D721Med (cell line): ENCODE measurements at places on chromosomes 16 and 17.

DNA sequence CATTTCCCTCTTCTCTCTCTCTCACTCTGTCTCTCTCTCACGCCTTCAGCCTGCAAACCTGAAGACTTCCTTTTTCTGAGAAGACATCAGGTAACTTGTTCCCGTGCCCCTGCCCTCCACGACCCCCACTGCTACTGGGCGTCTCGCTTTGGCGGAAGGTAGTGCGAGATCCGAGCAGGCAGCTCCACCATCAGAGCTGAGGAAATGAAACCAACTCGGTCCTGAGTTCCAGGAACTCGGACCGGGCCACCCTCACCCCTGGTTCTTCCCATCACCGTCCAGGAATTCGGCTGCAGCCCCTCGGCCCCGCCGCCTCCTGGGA lies 585 bp downstream of the MLKL start:
- no peak for DNase-seq

- no peak for DNase-seq
Observed at GRCh38 chr16:89902980-89903379, 15.7 kb upstream of the MC1R start.

- DNase-seq, result no peak
Observed at GRCh38 chr16:75250089-75250808, 1.2 kb downstream of the BCAR1 start.

- no peak for DNase-seq
Observed at GRCh38 chr17:46056800-46057304, 57.8 kb downstream of the STH start.

DNA sequence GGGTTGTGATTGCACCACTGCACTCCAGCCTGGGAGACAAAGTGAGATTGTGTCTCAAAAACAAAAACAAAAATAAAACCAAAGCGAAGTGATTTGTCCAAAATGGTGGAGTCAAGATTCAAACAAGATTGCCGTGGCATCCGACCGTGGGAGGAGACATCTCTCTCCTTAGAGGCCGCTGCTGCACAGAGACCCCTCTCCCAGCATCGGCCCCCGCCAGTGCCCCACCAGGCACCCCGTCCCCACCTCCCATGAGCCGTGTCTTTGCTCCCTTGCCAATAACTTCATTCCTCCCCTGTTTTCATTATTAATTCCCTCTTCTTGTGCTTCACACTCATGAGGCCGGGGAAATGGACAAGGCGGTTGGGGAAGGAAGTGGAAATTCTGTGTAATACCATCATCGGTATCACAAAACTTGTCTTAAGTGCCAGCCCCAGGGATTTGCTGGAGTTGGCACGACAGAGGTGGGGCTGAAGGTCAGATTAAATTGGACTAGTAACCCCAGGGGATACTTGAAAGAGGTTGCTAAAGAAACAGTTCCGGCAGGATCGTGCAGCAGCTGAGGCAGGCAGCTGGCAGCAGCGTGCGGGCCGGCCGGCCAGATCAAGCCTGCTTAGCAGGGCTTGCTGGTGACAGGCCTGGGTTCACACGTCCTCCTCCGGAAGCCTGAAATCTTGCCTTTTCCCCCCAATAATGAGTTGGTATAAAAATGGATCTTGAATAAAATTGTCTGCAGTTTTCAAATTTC lies 66.8 kb downstream of the RTN4RL1 start:
- no peak for DNase-seq

- no peak for DNase-seq
Observed at GRCh38 chr17:75832652-75833400, 11.4 kb downstream of the UNC13D start.

- no peak for DNase-seq
Observed at GRCh38 chr17:61556224-61557188, 34.5 kb downstream of the NACA2 start.
